Stimulated activated CD4-positive, alpha-beta T cell treated with anti-CD3 and anti-CD28 coated beads, Interleukin-1b, Interleukin-23, amount 100 ng/mL, for 48 hours (primary cell): ENCODE measurements at places on chromosomes 12 and 14.

GRCh38 chr12:123916729-123917128 is 55.9 kb downstream of the CCDC92 start:
- peak; percentile 75 for DNase-seq

GRCh38 chr12:80317307-80317706 is 126.7 kb upstream of the PTPRQ start:
- DNase-seq, result no peak

DNA sequence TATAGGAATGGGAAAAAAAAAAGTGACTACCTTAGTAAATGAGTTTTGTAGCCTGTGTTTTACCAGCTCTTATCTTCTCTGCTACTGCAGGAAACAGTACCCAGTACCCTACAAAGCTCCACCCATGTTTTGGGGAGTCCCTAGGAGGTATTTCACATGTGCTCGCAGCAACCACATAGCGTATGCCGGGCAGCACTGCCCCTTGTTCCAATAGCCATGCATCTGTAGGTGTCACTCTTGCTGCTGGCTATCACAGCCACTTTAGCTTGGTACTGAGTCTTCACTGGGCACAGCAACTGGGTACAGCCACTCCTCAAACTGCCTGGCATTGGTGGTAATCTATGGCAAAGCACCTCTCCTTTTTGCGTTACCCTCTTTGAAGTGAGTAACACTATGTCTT is 2.0 kb upstream of the MDM1 start:
- peak; percentile 28 for DNase-seq

GRCh38 chr12:132559652-132560363 is 50.6 kb downstream of the LRCOL1 start:
- peak; percentile 37 for DNase-seq

GRCh38 chr14:52846591-52846990 is 55.2 kb upstream of the GNPNAT1 start:
- DNase-seq, result no peak

GRCh38 chr12:90910958-90911357 is 44.0 kb downstream of the CCER1 start:
- no peak for DNase-seq
